ENCODE measurements at places on chromosomes 1 and 21.

DNA sequence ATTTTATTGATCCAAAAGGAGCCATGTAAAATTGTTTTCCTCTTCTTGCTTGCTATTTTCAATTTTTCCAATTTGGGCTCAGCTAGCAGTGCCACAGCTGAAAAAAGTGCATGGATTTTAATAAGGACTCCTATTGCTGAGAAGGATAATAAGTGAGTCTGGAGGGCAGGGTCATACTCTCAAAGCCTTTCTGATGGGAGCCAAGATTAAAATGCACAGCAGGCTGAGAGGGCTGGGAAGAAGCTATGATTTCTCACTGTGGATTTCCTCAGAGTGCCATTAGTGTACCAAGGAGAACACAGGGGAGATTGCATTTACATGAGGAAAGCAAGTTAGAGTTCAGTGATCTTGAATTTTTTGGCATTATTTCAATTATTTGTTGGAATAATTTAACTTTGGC lies 261.3 kb downstream of the ST6GALNAC3 start:
- no peak for DNase-seq

GRCh38 chr1:166972826-166973225 lies 2.5 kb downstream of the ILDR2 start:
- no peak for DNase-seq

GRCh38 chr1:22143065-22144033 lies at the start of gene WNT4:
Gene WNT4 (minus strand): TSS chr1:22143097. CDS start chr1:22142922, 175 bp downstream.
- DNase-seq, result peak; percentile 63

GRCh38 chr21:43842742-43843141 lies 22.3 kb upstream of the AGPAT3 start:
- DNase-seq, result no peak

GRCh38 chr1:81071072-81071858 lies 729.5 kb upstream of the ADGRL2 start:
- no peak for DNase-seq

DNA sequence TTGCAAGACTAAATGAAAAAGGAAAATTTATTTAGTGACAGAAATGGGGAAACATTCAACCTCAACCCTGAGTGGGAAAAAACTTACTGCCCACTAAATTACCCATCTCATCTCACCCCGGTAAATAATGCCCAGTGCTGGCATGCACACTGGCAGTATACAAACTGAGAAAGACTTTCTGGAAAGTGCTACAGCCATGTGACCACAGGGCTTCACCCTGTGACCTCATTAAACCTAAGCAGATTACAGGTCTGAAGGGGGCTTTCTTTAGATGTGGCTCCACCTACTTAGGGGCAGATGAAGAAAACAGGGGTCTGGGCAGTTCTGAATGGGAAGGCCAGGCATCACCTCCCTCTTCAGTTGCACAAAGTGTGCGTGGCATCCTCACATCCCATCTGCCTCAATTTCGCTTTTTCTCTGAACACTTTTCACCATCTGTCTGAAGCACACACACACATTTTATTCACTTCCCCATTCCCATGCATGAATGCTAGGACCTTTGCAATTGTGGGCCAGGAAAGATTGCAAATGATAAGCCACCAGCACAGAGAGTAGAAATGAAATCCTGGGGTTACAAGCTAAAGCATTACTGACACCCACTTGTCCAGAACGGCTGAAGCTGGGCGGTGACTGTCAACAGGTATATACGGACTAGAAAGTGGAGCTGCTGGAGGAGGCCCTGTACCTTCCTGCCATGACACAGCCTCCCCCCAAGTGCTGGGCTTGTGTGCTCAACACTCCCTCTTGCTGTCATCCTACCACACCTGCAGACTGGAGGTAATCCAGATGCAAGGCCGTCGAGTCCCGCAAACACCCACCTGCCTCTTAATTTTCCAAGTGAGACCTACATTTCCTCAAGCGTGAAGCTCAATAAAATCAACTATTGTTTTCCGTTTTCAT lies 2.7 kb downstream of the NADK start:
- no peak for DNase-seq

DNA sequence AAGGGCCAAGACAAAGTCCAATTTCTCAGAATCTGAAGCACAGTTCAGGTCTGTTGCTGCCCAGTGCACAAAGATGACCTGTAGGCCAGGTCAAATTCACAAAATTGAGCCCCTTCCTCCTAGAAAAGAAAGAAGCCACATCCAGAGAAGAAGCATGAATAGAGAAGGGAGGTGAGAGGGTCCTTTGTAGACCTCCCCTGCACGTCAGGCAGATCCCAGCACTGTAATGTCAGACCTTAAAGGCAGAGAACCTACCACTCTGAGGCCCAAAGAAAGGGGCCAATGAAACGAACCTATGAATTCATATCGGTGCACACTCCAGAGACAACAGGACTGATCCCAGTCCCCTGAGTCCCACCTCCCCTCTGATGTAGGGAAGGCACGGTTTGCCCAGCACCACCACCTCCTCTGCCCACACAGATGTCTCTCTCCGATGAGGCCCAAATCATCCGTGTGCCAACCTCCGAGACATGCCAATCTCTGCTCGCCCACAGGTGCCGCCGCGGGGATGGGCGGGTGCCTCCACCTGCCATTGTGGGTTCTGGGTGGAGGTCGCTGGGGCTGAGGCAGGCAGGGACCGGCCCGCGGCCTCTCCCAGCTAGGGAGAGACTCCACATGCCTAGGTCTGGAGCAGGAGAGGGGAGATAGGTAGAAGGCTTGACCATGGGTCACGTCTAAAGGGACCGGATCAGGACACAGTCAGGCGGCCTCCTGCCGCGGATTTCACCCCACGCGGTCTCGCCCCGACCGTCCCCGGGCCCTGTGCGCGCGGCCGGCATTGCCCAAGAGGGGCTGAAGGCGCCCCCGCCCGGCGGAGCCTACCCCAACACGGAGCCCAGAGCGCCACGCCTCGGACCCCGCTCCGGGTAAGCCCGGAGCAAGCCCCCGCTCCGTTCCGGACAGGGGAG lies 42.1 kb downstream of the RRAGC start:
- DNase-seq, result no peak

DNA sequence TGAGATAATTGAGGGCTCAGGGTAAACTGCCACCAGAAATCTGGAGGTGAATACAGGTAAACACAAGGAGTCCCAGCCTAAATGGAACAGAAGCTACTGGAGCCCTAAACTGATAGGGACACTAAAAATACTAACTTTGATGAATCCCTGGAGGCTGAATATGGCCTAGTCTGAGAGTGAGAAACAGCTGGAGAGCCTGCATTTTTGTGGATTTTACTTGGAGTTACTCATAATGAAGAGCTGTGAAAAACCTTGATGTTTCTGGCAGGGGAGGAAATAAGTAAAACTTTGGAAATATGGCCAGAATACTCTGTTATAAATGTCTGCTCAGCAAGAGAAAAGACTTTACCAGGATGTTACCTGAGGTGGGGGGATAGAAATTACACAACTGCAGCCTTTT lies 164.4 kb downstream of the LIPI start:
- no peak for DNase-seq

DNA sequence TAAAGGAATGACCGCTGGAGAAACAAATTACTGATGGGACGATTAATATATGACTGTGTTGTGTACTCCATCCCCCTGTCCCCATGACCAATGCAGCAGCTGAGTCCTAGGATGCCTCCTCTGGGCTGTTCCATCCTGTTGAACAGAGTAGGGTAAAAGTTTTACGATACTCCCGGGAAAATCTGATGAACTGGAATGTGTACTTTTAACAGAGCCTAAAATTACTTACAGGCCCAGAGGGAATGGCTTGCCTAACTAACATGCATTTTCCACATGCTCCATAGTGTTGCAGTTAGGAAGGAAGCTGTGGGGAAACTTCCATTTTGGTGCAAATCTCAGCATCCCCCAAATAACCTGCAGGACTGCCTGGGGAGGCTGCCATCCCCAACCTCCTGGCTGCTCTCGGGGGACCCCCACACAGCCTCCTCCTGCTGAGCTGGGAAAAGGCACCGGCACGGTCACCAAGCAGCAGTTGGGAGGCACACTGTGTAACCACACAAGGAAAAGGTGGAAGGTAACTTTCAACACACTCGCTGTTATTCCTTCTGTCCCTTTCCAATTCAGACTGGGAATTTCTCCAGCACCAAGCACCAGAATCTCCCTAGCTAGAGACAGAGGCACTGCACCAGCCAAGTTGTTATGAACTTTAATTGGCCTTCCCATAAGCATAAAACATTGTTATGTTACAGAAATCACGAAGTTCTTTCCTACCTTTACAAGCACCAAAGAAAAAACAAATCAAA lies 97.2 kb downstream of the BCAR3 start:
- DNase-seq, result no peak

- no peak for DNase-seq
These were observed 138.7 kb upstream of the SLC45A1 start for GRCh38 chr1:8179132-8179793.

DNA sequence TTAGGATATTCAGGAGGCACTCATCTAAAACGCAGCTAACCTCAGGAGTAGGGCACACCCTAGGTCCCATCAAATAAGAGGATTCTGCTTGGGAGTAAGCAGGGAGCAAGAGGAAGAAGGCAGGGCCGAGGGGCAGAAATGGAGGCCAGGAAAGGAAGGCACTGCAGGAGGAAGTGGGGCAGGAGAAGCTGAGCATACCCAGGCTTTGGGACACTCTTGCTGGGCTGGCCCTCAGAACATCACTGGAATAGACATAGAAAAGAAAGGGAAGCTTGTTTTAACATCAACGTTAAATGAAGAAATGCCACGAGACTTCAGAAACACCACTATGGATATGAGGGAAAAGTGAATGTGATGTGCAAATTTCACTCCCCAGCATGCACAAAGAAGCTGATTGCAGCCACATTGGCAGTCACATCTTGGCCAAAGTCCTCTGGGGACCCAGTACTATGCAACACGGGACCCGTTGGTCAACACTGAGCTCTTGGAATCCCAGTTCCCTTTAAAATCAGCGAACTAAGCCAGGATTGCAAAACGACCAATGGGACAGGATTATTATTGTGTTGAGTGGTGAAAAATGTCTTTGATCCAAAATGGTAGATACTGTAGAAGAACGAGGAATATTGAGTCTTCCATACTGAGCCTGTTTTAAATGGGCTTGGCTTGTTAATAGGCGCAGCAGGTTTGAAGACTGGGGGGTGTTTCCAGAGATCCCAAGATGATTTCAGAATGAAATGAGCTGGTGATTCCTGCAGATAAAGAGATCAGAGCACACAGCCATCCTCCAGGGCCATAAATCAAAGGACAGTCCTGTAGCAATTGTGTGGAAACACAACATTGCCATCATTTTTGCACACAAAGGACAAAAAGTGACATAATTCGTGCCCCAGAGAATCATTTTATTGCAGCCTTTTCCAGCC lies 152.4 kb downstream of the TOMM20 start:
- no peak for DNase-seq

GRCh38 chr1:80982831-80983230 lies 817.9 kb upstream of the ADGRL2 start:
- no peak for DNase-seq

DNA sequence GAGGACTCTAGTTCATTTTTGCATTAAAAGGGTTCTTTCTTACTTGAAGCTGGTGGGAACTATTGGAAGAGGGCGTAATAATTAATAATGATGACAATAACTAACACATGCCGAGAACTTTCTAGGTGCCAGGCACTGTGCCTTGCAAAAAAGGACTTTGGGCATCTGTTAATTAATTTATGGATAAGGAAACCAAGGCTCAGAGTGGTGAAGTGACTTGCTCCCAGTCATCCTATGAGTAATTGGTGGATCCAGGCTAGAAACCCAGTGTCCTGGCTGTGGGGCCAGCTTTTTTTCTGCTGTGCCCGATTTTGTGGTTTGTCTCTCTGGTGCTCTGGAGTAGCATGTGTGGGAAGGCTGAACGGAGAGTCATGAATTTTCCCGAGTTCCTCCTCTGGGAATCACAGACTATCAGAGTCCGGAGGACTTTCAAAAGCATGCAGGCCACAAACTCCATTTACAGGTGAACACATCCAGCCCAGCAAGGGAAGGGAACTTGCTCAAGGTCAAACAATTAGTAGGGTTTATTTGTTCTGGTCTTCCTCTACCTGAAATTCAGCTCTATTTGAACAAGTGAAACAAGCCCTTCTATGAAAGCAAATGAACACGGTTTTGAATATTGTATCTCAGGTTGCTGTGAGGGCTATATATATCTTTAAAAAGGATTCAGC lies 23.4 kb downstream of the ROR1 start:
- DNase-seq, result no peak

- no peak for DNase-seq
These were observed 198.7 kb downstream of the KCNT2 start for GRCh38 chr1:196409586-196409985.

DNA sequence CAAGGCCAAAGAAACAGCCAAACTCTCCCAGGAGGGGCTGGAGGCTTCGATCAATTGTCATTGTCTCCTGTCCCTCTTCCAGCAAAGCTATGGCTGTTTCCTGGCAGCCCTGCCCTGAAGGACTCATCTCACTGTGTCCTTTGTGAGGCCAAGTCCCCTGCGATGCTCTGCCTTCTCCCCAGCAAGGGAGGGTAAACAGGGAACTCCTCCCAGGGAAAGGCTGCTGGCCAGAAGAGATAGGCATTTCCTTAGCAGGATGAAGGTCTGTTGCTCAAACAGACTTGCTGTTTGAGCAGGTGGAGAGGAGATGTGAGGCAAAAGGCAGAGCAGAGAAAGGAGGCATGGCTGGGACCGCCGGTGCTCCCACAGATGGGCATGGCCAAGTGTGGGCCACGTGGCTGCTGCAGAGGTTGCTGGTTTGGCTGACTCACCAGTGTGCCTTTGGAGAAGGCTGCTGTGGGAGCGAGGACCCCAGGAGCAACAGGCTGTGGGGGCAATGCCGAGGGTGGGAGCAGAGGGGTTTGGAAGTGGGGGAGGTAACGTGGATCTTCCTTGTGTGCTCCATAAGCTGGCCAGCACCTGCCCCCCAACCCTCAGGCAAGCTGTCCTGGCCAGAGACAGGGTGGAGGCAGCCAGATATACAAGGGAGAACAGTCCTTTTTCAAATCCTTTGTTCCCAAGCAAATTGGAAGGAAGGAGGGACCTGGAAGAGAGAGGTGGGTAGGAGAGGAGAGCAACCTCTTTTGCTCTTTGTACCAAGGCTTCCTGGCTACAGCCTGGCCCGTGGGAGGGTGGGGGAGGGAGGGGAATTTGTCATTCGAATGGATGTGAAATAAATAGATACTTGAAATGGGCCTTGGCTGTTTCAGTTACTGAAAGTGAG lies 449.8 kb downstream of the SIPA1L2 start:
- DNase-seq, result no peak

GRCh38 chr1:244154872-244155531 lies 103.9 kb downstream of the ZBTB18 start:
- no peak for DNase-seq

DNA sequence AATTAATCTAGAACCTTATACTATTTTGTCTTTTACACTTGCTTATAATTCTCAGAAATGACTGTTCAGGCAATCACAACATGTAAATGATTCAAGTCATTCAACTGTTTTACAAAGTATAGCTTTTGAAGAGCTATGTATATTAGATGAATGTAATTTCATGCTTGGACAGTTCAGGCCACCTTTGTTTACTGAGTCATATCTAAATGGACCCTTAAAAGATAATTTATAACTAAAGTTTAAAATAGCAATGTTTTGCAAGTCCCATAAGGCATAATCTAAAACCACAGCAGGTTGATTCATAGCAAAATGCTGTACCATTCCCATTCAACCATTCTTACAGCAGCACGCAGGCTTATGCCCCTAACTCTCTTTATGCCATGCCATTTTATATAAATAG lies 64.8 kb downstream of the PIK3R3 start:
- no peak for DNase-seq

All from activated CD8-positive, alpha-beta memory T cell treated with anti-CD3 and anti-CD28 coated beads for 24 hours (primary cell).